ENCODE measurements at places on chromosomes 6 and 20. TPM values are rescaled to one million over a fixed set of nuclear protein-coding genes. Genes with fewer than 3 reads are reported as not detected.

TGM3 gene
- polyA plus RNA-seq: 0.20 TPM

BMP7 gene
- polyA plus RNA-seq: 0.07 TPM

SRMS gene
- polyA plus RNA-seq: not detected

LAMA4 gene
- polyA plus RNA-seq: 84.7 TPM

RNF39 gene
- polyA plus RNA-seq: 1.1 TPM

TRPC4AP gene
- 51.8 TPM for polyA plus RNA-seq

PNPLA1 gene
- polyA plus RNA-seq: 0.07 TPM

B3GALT4 gene
- polyA plus RNA-seq: 7.4 TPM
